Amygdala (tissue), 56 donors: ENCODE measurements at places on chromosomes 3 and 15.

DNA sequence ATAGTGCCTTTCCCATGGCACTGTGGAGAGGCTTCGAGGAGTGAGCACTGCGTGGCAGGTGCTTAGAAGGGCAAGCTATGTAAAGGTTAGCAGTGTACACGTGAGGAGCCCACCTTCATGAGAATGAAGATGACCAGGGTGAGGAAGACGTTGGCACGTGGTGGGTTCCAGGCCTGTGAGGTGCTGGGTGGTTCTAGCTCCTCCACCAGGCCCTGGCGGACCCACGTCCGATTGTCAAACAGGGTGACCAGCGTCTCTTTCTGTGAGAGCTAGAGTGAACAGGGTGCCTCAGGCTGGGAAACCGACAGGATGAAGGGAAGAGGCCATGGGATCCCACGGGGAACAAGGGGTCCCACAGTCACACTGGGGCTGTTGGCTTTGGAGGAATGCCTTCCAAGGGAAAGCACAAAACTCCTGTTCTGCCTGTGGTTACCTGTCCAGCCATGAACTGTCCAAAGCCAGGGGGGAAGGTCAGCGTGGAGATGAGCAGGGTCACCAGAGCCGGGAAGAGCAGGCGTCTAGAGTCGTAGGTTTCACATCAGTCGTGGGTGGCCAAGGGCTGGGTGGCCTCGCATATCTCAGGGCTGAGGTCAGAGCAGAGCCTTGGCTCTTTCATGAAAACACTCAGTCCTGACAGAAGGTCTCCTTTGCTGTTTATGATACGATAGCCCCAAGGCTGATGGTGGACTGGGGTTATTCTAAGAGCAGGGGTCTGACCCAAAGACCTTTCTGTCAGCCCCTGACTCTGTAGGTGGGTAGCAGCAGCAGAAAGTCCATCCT is 6.0 kb downstream of the CLCN2 start:
- DNase-seq: no peak

- no peak for DNase-seq
Measured at GRCh38 chr3:116038968-116039650, 406.2 kb downstream of the LSAMP start.

- no peak for DNase-seq
Measured at GRCh38 chr3:149800693-149801092, 8.3 kb upstream of the ANKUB1 start.

DNA sequence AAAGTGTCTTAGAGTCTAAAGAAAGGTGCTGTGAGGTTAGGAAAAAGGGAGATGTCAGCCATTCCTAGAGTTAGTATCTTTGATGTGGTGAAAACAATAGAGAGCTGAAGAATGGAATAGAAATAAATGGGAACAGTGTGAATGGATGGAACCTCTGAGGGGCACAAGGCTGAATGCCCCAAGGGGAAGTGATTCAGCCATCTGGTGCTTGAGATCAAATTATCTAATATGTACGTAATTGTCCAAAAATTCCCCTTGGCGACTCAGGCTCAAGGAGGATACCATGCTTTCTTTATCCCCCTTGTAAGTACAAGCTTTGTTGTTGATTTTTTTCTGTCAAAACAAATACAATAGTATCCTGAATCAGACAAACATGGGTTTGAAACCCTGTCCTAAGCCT is 361.6 kb downstream of the LSAMP start:
- no peak for DNase-seq

- DNase-seq: no peak
Measured at GRCh38 chr3:142975316-142975995, 12.0 kb upstream of the PAQR9 start.

GRCh38 chr15:63556246-63556645 is 40.9 kb upstream of the FBXL22 start:
- no peak for DNase-seq

DNA sequence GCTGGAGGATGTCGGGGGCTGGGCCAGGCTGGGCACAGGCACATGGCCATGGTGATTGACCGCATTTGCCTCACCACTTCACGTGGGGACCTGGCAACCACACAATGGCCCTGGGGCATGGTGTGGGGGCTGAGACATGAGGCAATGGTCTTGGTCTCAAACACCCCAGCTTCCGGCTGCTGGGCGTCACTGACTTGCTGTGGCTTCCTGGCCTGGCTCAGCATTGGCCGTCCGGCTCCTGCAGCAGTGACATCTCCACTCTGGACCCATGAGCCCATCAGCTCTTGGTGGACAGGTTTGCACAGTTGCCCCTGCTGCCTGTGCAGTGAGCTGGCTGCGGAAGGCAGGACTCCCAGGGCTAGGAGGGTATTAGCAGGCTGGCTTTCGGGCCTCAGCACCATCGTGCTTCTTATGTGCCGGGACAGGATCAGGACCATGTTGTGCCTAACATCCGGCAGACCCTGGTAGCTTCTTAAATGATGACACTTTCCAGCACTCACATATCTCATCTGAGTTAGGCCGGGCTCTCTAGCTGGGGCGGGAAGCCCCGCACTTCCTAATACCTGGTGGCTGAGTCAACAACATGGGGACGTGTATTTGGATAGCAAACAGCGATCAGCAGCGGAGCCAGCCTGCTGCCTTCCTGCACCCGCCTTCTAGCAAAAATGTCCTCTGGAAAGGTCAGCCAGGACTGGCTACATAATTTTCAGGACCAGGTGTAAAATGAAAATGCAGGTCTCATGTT is 34.1 kb downstream of the ZNF710 start:
- no peak for DNase-seq

DNA sequence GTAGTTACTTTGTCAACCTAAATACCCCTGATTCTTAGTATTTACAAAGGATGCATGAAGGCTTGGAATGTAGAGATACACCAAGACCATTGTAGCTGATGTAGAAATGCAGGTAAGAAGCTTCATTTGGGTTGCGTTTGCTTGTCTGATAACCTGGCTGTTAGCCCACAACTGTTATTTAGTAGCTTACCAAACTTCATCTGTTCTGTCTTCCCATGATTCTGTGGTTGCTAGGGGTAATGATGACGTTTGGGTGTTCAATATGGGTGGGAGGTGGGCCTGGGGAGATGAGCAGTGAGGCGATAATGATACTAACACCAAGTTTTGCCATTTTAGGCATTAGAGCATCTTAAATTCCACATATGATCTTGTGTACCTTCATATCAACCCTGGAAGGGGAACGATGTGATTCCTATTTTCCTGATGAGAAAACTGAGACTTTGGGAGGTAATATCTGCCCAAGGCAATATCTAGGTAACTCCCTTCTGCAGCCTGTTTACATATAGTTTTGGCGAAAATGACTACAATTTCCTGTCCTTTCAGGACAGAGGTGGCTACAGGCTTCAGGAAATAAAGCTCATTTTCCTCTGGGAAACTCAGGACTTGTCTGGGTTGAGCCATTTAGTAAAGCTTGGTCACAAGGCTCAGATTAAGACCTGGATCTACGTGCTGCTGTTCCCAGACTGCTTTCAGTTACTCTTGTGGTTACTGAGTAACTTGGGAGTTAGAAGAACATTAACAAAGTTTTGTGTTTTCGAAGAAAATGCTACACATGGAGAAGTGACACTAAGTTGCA is 26.8 kb downstream of the FNDC3B start:
- DNase-seq: no peak

- no peak for DNase-seq
Measured at GRCh38 chr3:13844911-13845310, 35.0 kb downstream of the WNT7A start.

- DNase-seq: no peak
Measured at GRCh38 chr15:69602921-69603320, 150.3 kb downstream of the RPLP1 start.

GRCh38 chr3:69144631-69145245 is 22.3 kb upstream of the LMOD3 start:
- no peak for DNase-seq

DNA sequence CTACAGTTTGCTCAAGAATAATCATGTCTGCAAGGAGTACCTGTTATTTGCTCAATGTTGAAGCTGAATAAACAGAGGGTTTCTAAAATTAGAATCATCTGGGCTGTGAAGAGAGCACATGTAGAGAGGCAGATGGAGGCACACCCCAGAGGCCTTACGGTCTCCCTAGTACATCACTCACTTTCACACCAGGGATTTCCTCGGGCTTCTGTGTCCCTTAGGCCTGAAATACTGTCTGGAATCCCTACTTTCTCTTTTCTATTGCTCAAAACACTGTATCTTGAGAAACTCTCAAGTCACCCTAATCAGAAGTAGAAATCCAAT is 473.7 kb upstream of the ROBO2 start:
- no peak for DNase-seq

- no peak for DNase-seq
Measured at GRCh38 chr15:74890665-74890960, 771 bp downstream of the MPI start.

GRCh38 chr3:81838457-81838856 is 77.0 kb upstream of the GBE1 start:
- no peak for DNase-seq

DNA sequence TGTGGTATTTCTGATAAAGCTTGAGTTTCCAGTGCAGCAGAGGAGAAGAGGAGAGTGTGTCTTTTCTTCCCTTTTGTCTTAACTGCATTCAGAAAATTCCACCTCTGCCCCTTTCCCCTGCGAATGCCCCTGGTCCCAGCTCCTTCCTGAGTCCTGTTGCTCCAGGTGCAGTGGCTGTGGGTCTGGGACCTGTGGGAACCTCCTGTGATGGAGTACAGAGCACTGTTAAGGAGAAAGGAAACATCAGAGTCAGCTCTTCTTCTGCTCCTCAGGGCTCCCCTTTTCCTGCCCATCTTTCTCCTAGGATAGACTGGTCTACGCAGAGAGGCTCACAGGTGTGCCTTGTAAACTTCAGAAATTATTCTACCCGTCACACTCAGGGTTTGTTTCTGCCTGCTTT is 165.8 kb upstream of the ROPN1 start:
- DNase-seq: no peak

GRCh38 chr3:34056951-34057390 is 258.5 kb downstream of the PDCD6IP start:
- DNase-seq: no peak

GRCh38 chr3:47404431-47404876 is 23.6 kb downstream of the PTPN23 start:
- DNase-seq: no peak

DNA sequence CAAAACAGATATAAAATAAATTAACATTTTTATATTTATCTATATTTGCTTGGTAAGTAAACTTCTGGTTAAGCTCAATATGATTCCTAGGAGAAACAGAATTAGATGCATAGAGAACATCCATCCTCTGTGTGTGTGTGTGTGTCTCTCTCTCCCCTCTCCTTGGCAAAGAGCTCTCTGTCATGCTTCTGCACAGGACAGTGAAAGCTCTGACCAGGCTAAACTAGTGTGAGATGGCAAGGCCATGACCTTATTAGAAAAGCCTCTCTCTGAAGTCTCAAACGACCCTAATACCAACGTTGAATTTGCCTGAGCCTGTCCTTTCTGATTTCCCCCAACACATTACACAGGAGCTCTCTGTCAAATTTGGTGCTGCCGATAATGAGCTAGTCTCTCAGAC is 746.0 kb downstream of the VGLL3 start:
- no peak for DNase-seq

- no peak for DNase-seq
Measured at GRCh38 chr3:131036200-131036816, 9.6 kb downstream of the NEK11 start.

- DNase-seq: peak; percentile 67
Measured at GRCh38 chr15:39976291-39977274, 42.7 kb downstream of the EIF2AK4 start.

DNA sequence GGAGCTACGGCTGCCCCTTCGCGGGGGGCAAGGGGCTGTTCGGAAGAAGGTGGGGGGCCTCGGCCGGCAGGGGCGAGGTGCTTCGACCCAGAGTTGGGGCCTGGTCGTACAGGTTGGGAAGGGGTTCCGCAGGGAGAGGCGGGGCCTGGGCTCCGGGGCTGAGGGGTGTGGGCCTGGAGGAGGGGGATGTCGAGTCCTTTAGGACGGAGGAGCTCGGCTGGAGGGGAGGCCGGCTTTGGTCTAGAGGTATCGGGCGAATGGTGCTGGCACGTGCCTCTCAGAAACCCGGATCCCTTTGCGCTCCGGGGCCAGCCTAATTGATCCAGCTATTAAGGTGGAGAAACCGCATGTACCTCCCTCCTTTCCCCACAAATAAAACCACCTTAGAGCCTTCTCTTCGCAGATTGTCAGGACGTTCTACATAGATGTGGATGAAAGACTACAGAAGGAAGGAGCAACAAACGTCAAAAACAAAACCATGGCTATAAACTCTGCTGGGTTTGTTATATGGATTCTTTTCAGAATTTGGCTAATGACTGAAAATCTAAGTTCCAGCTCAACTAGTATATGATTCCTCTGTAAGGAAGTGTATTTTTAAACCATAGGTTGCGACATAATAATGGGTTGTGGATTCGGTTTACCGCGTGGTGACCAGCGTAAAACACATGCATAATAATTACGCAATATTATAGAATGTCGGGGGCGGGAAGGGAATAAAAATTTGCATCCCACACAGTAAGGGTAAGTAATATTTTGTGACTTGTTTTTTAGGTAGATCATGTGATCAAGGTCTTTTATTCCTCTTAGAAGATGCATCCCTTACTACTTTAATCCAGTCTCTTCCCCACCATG is 644 bp upstream of the NGLY1 start:
- peak; percentile 57 for DNase-seq

- DNase-seq: no peak
Measured at GRCh38 chr3:194203482-194204041, 67.6 kb downstream of the HES1 start.

DNA sequence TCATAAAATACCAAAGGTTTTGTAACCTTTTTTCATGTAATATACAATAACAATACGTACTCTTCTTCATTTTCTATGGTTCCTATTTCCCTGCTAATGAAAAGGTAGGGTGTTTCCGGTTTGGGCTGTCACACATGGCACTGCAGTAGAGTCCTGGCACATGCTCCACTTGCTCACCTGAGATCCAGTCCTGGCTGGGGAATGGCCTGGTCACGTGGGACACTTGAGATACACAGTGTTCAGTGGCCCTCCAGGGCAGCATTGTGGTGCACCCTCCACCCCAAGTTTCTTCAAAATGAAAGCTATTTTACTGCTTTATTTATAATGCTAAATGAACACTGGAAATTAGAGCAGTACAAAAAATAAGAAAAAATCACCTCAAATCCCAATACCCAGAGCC is 23.2 kb downstream of the MRPS25 start:
- no peak for DNase-seq

GRCh38 chr15:69553686-69554085 is 101.1 kb downstream of the RPLP1 start:
- DNase-seq: no peak

- no peak for DNase-seq
Measured at GRCh38 chr3:72238010-72238691, 453.2 kb upstream of the PROK2 start.

GRCh38 chr3:27758083-27758482 is 36.0 kb upstream of the EOMES start:
- DNase-seq: no peak

DNA sequence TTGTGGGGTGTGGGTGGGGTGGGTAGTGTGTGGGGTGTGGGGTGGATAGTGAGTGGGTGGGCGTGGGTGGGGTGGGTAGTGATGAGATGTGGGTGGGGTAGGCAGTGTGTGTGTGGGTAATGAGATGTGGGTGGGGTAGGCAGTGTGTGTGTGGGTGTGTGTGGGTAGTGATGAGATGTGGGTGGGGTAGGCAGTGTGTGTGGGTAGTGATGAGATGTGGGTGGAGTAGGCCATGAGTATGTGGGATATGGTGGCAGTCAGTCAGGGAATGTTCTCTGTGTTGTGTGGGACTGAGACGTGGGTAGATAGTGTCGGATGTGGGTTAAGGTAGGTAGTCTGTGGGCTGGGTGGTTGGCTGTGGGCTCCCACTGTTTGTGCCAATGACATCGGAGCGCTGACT is 7.1 kb downstream of the MINAR1 start:
- no peak for DNase-seq

GRCh38 chr3:156108616-156109015 is 11.8 kb upstream of the KCNAB1 start:
- DNase-seq: no peak
